SW480 (cell line): ENCODE measurements at places on chromosomes 1 and 21.
A peak's percentile ranks its signal among the peaks of the same experiment; 100 is the strongest.

GRCh38 chr1:168742386-168742785 lies 13.4 kb upstream of the DPT start:
- no peak for DNase-seq

DNA sequence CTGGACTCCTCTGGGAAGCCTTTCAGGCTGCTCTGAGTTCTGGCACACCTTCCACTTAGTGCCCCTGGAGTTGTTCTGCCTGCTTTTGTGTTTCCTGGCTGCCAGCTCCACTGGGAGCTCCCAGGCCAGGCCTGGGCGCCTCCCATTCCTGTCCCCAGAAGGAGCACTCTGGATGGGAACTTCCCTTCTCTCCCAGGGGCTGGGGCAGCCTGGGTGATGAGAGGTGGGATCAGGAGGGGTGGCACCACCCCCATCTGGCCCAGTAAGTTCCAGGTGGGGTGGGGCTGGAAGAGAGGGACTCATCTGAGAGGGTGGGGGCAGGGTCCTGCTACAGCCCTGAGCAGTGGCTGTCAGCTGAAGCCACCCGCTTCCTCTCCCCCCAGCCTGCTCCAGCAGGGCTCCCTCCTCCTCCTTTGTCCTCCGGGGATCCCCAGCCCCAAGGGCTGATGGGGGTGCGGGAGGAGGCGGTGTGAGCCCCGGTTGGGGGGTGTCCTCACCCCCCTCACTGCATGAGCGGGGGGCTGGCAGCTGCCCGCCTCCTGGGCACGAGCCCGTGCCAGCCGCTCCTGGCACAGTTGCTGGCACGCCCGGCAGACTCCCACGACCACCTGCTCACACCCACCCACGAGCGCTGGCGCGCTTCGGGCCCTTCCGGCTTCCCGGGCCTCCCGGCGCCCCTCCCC lies 4.7 kb downstream of the FOXO6 start:
- no peak for DNase-seq

- DNase-seq = peak; percentile 75
Observed at GRCh38 chr21:39845571-39846130, 21.6 kb upstream of the PCP4 start.

DNA sequence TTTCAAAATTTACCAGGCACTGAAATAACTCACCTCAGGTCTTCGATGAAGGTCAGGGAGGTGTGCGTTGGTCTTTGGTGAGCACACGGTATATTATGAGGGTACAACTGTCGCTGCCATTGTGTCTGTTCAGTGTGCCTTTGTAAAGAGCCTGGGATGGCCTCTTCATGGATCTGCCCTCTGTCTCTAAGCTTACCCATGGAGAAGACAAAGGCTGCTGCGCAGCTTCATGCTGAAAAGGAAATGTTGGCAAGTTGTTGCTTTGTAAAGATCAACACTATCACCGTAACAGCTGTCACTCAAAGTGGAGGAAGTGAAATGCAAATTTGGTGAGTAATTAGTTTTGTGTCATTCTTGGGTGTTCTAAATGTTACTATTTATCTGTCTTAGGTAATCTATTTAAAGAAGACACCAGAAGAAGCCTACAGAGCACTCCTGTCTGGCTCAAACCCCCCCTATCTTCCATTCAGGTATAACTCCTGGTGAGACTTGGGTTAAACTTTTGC lies 71.6 kb downstream of the CDC14A start:
- no peak for DNase-seq

DNA sequence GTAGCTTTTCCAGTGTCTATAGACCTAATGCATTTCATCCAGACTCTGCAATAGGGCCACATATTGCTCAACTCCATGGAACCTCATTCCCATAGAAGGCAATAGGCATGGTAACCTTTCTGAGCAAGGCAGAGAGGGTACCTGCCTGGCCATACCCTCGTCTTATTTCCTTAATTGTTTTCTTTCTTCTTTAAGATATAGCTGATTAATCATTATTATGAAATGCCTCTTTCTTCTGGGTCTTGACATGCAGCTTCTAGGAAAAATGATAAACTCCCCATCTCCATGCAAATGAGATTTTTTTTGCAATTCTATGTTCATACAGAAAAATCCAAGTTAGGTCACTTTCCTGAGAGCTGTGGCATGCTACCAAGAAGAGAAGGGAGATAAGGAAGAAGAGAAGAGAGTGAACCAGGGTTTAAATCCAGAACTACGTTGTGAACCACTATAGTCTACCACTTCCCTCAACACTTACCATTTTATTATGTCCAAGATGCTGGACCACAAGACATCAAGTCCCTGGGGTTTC lies 33.0 kb upstream of the IL20 start:
- no peak for DNase-seq

- no peak for DNase-seq
Observed at GRCh38 chr1:233597489-233597901, 16.4 kb upstream of the KCNK1 start.

DNA sequence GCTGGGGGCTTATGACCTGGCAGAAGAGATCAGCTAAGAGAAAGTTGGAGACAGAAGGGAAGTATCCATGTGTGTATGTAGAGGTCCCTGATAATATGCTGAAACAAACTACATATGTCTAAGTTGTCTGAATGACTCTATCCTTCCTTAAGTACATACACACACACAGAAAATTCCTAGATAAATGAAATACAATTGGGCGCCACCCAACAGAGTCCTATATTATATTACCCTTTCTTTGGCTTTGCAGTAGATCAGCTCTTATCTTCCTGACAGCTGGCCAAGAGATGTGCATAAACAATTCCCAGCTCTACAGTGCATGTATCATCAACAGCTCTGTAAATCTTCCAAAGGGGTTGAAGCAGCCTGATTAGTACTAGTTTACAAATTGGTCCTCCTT lies 40.1 kb downstream of the SORT1 start:
- DNase-seq = no peak

- DNase-seq = no peak
Observed at GRCh38 chr1:72547412-72547811, 265.1 kb upstream of the NEGR1 start.

- DNase-seq = no peak
Observed at GRCh38 chr1:204854286-204854685, 16.4 kb upstream of the NFASC start.

DNA sequence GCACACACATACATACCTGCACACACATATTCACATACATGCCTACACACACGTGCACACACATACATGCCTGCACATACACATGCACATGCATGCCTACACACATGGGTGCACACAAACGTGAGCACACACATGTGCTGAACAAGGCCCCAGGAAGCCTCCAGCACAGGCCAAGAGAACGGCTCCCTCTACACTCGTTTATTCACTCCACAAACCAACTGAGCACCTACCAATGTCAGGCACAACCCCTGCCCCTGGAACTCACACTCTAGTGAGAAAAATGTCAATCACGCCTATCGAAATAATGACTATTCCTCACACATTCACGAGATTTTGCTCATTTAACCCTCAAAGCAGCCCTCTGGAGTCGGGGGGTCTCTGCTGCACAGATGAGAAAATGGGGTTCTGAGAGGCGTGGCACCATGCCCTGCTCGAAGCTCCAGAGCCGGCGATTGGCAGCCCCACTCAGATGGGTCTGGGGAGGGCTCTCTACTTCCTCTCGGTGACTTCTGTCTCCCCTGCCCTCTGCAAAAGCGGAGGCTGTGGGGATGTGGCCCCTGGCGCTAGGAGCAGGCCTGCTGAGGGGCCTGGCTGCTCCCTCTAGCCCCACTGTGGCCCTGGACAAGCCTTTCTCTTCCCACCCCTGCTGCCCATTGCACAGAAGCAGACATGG lies 90.2 kb upstream of the RUNX3 start:
- DNase-seq = no peak

GRCh38 chr1:41361495-41362356 lies 492 bp downstream of the FOXO6 start:
- peak; percentile 49 for DNase-seq

- no peak for DNase-seq
Observed at GRCh38 chr1:3557366-3557765, 53.9 kb downstream of the MEGF6 start.

GRCh38 chr1:85798419-85798818 lies 90.2 kb upstream of the ZNHIT6 start:
- no peak for DNase-seq

GRCh38 chr1:186059311-186059710 lies 315.7 kb downstream of the TPR start:
- DNase-seq = no peak

DNA sequence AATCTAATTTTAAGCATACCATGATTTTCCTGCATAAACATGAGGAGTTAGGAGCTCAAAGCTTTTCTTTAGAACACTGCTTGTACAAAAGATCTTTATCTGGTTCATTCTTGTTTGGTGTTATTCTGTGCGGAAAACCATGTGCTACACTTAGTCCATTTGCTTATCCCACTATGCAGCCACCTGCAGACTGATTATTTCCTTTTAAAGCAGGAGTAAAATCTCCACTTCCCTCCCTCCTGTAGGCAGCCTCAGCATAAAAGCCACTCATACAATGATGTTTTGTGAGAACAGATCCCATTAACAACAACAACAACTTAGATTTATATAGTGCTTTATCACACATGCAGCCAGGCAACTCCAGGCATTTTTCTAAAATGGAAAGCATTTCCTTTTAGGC lies 355.3 kb upstream of the NEGR1 start:
- DNase-seq = no peak

- no peak for DNase-seq
Observed at GRCh38 chr1:51610637-51611036, 6.3 kb upstream of the OSBPL9 start.

GRCh38 chr1:117608758-117609157 lies 2.9 kb downstream of the TENT5C start:
- no peak for DNase-seq

GRCh38 chr1:4674676-4675075 lies 20.3 kb downstream of the AJAP1 start:
- no peak for DNase-seq

GRCh38 chr1:57788313-57788712 lies 364.5 kb upstream of the DAB1 start:
- peak; percentile 8 for DNase-seq

- DNase-seq = no peak
Observed at GRCh38 chr1:185434721-185435120, 117.7 kb upstream of the IVNS1ABP start.

DNA sequence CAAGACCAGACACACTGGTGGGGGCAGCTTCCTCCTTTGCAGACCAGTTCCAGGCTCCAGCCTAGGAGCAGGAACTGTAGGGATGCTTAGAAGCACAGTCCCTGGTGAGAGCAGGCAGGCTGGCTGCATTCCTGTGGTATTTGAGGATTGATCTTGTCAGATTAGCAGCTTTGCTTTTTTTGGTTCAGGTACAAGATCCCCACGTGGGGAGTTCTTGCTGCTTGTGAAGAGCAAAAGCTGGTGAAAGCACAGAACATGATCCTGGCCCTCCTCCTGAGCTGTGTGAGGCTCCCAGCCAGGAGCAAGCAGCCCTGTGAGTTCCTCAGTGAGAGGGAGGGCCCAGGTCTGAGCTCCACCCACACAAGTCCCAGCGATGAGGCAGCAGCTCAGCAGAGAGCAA lies 75.3 kb upstream of the ARTN start:
- DNase-seq = peak; percentile 51

GRCh38 chr1:186985889-186986491 lies 157.2 kb downstream of the PLA2G4A start:
- peak; percentile 43 for DNase-seq

- DNase-seq = peak; percentile 66
Observed at GRCh38 chr1:52296345-52296744, 69.7 kb downstream of the CC2D1B start.

GRCh38 chr1:12255913-12256312 lies 26.1 kb downstream of the VPS13D start:
- DNase-seq = no peak

DNA sequence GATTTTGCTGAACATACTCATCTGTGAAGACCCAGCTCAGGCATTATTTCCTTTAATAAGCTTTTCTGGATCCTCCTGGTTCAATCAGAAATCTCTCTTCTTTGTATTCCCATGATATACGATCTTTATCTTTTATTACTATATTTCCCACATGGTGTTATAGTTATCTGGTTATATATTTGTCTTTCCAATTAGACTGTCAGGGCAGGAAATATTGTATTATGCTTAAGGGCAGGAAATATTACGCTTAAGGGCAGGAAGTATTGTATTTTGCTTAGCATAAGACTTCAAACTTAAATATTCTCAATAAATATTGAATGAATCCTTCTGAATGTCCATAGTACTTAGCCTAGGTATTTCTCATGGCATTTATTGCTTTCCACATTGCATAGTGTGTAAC lies 122.2 kb downstream of the COQ8A start:
- DNase-seq = no peak

- peak; percentile 71 for DNase-seq
Observed at GRCh38 chr1:111538343-111539025, 35.1 kb upstream of the ADORA3 start.

- DNase-seq = peak; percentile 11
Observed at GRCh38 chr1:185539277-185539943, 194.8 kb upstream of the HMCN1 start.

DNA sequence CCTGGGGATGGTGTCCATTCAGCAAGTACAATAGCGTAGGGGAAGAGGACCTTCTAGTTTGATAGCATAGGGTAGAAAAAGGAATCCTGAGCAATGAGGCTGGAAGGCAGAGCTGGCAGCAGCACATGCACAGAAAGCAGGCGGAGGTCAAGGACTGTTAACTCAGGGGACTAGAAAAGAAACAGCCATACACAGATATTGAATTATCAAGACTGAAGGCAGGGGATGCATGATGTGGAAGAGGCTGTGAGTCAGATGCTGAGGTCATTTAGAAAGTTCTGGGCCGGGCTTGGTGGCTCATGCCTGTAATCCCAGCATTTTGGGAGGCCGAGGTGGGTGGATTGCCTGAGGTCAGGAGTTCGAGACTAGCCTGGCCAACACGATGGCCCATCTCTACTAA lies 65.6 kb downstream of the OPTC start:
- no peak for DNase-seq

- DNase-seq = no peak
Observed at GRCh38 chr1:93369734-93370133, 24.0 kb downstream of the DR1 start.

DNA sequence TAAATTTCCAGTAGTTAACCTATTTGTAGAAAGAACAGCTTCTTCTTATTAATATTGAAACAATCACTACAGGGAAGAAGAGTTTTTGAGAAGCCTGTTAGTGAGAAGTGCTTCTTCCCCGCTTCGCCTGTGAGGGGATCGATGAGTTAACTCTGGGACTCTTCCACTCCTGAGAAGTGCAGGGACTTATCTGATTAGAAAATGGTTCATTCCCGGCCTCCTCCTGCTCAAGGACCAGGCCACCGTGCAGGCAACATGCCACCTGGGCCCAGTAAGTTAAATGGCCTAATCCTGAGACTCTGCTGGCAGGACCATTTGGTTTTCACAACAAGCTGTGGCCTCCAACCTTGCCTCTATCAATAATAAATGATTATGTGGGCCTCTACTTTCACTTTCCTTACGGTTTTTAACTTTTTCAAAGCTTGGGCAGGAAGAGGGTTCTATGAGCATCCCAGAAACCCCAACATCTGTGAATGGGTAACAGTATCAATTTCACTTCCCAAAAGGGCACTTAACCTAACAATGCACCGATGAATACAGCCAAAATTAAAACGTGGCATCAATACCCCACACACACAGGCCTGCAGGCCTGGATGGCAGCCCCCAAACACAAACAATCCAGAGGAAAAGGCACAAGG lies 33.1 kb downstream of the SIPA1L2 start:
- DNase-seq = no peak

- DNase-seq = no peak
Observed at GRCh38 chr1:227559499-227559898, 3.9 kb upstream of the ZNF678 start.

- no peak for DNase-seq
Observed at GRCh38 chr1:15702722-15703550, 18.8 kb downstream of the PLEKHM2 start.
